RPMI8226 (cell line): ENCODE measurements at places on chromosomes 4 and X.

- no peak for DNase-seq
Measured at GRCh38 chr4:112882286-112882685, 167.2 kb upstream of the ANK2 start.

DNA sequence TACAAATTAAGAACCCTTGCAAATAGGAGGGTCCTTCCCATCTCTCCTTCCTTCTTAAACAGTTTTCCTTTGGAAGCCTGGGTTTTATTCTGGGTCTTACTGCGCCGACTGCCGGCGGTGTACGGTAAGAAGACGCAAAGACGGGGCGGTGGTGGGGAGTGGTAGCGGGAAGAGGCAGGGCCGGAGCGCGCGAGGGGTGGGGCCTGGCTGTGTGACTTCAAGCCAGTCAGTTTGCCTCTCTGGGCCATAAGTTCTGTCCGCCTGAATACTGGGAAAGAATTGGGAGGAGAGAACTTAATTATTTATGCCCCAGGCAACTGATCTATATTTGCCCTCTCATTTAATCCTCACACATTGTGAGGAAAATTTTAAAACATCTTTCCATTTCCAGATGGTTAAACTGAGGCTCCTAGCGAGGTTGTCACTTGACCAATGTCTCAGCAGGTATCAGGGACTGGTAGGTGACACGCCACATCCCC lies 726 bp upstream of the KANTR start:
- peak; percentile 86 for DNase-seq

GRCh38 chrX:40273356-40274050 lies 175.7 kb upstream of the BCOR start:
- DNase-seq = no peak

DNA sequence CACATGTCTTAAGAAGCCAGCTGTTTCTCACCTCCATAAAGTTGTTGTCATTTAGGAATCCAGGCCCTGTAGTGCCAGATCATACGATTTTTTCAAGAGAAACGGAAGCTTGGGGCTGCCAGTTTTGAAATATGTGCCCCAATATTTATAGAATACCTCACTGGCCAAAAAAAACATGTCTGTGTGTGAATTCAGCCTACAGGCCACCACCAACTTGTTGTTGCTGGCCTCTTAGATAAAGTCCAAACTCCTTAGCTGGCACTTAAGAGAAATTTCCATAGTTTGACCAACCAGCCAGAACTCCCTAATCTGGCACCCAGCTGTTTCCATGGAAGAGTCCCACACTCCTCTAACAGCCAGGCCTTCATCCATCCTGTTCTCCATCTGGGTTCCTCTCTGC lies 74.1 kb downstream of the WDR19 start:
- DNase-seq = no peak

GRCh38 chrX:84320023-84320422 lies 132.0 kb upstream of the RPS6KA6 start:
- DNase-seq = no peak

GRCh38 chrX:136016881-136017280 lies 31.6 kb downstream of the SLC9A6 start:
- no peak for DNase-seq

DNA sequence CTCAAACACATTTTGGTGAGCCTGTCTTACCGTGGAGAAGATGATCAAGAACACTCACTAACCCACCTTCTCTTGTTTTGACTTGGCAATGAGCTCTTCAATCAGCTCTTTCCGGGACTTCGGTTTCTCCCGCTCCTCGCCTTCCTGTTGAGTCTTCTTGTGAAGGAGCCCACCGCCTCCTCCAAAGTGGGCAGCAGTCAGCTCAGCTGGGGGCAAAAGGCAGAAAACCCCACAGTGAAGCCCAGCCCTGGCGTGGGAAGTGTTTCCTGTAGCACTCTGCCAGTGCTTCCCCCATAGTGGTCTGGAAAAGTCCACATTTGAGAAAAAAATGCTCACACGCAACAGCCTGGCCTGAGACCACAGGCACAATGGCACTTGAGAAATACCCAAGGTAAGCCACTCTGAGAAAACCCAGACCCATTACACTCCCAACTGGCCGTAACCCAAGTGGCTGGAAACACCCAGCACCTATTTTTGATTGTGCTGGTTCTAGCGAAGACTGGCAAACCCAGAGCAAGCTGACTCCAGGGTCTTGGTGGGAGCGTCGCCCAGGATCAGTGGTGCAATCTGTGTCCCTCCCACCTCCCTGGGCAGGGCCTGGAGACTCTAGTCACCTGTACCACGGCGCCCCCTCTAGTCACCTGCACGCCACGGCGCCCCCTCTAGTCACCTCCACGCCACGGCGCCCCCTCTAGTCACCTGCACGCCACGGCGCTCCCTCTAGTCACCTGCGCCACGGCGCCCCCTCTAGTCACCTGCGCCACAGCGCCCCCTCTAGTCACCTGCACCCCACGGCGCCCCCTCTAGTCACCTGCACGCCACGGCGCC lies 8.6 kb downstream of the NOP14 start:
- DNase-seq = peak; percentile 17

DNA sequence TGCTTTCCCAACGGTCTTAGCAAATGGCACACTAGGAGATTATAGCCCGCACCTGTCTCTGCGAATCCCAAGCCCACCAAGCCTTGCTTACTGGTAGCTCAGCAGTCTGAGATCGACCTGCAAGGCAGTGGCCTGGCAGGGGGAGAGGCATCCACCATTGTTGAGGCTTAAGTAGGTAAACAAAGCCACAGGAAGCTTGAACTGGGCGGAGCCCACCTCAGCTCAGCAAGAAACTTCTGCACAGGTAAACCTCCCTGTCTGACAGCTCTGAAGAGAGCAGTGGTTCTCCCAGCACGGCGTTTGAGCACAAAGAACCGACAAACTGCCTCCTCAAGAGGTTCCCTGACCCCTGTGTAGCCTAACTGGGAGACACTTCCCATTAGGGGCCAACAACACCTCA lies 42.8 kb downstream of the BRWD3 start:
- DNase-seq = no peak

GRCh38 chr4:138500869-138501268 lies 258.7 kb upstream of the SLC7A11 start:
- DNase-seq = no peak

DNA sequence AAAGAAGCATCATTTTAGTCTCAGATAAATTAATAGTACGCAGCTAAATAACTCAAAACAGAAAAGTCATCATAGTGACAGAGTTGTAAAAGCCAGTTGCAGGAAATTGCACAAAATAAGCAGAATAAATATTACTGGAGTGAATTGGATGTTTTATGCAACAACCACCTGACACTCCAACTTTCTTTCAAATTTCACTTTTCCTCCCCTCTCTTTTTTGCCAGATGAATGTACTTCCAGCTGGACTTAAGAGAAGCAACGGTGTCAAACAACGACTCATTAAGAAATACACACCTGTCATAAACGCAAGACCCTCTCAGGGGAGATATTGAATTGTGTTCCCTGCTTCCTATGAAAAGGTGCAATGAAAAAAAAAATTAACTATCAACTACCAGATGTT lies 120.2 kb upstream of the HCCS start:
- DNase-seq = no peak

DNA sequence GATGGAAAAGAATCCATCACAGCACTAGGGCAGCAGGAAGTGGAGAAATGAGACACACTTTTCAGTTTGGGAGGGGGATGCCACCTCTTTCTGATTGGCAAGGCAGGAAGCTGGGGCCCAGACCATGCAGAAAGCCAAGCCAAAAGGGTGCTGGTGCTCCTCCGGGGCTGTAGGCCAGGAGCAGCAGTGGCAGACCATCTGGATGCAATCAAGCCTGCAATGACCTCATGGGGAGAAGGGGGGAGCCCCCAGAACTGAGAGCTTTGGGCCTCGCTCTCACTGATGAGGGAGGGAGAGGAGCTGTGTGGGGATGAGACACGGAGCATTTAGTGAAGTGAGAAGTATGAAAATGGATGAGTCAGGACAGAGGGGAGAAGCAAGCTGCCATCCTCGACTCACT lies 141.3 kb upstream of the NALF2 start:
- no peak for DNase-seq

- DNase-seq = no peak
Measured at GRCh38 chr4:74219240-74219639, 61.3 kb downstream of the MTHFD2L start.

DNA sequence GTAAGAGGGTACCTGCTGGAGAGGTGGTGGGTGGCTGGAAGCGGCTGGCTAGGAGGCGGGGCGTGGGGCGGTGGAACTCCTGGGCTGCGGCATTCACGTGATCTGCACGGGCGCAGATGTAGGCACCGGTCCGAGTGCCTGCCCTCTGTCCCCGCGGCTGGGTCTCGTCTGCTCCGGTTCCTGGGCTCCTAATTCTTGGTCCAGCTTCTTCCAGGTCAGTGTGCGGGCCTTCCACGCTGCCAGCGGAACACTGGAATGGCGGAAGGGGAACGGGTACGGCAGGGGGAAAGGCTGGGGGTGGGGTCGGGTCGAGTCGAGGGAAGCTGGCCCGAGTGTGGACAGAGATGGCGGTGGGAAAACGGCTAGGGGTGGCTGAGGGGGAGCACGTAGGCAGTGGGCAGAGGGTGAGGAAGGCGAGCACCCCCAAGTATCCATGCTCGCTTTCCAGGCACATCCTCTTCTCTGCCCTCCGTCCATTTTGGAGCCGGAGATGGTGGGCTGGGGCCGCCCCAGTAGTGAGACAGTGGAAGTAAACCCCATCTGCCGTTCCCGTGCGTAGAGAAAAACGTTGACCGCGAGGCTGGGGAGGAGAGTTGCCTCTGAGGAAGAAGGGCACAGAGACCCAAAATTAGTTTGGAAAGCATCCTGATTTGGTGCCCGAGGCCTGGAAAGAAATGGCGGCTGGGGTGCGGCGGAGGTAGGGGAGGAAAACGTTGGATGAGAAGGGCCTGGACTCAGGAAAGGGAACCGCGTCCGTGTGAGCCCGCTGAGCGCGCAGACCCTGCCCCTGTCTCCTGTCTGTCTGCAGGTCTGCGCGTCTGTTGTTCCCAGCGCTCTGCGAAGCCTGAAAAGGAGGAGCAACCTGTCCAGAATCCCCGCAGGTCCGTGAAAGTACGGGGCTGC lies at the start of gene TCEAL4:
Gene TCEAL4, plus strand, starts transcription at position 105 of the 903 bp plus-strand sequence. CDS start 1,161 bp downstream, outside the sequence.
- peak; percentile 49 for DNase-seq

DNA sequence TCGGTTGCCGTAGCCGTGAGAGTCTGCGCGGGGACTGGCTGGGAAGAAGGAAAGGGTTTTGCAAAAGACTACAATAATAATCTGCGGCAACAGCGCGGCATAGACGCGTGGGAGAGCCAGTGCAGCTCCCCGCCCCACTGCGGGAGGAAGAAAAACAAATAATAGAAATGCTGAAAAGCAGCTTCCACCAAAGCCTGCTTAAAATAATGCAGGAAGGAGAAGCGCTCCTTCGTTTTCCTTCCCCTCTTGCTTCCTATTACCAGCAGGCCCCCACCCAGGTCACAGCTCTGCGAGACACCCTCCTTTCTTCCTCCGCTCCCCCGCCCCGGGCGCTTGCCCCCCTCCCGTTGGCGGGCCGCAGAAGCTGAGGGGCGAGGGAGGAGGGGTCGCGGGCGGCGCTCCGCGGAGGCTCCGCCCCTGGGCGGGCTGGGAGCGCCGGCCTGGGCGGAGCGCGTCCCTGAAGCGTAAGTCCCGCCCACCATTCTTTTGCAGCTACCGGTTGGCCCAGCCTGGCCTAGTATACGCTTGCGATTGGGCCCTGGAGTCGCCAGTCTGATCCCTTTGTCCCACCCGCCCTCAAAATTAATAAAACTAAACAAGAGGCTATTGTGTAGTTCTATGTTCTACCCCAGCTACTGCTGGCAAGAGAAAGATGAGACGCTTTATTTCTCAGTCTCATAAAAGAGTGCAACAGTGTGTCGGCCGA lies 636 bp upstream of the AMOT start:
- peak; percentile 81 for DNase-seq

DNA sequence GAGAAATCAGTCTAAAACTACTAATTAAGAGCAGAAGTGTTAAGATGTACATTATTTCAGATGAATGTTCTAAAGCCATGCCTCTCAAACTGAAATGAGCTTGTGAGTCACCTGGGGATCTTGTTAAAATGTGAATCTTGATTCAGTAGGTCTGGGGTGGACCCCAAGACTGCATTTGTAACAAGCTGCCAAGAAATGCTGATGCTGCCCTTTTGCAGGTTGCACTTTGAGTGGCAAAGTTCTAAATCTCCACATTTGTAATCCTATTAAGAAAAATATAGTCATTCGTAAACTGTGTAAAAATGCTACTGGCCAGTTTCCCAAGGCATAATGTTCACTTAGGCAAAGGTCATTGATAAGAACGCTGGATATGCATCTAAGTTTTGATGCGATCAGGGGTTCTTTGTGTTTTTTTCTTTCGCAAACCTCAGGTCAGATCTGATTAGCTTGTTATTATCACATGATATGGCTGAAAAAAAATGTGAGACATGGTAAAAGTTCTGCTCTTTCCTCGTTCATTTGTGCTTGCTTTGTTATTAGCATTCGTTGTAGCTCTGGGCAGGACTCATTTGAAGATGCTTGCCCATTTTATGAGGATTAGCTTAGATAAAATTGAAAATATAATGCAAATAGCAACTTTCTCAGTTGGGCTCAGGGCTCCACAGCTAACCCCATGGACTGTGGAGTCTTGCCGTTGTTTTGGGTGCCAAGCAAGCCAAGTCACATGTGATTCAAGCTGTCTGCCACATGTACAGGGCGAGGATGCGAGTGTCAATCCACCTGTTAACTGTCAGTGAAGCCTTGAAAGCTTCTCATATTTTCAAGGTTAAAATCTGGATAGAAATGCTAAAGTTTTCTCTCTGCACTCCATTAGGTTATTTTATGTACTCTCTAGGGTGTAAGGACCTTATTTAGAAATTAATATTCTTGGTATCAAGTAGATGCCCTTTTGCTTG lies 12.1 kb downstream of the TBC1D1 start:
- DNase-seq = no peak

DNA sequence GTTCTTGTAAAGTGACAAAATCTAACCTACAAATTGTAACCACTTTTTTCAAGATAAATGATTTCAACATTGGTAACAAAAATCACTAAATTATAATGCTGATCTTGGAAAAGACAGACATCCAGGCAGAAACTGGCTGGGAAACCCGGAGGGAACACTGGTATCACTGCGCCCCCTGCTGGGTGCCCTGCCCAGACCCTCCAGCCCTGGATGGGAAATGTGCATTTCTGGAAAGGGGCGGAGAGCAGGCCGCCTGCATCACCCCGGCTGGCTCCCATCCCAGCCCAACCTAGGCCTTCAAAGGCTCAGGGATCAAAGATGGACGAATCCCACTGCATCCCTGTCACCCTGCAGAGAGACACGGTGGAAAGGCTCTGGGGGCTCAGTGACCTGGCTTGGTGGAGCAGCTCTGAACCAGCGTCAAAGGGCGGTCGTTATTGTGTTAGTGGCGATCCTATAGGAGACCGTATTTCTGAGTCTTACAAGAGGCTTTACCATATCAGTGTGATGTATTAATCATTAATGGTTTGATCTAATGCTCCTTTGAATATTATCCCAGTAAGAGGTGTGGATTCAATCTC lies 37.3 kb downstream of the ACOX3 start:
- DNase-seq = peak; percentile 53
